ENCODE measurements at places on chromosomes 13 and 19.

GRCh38 chr13:32427852-32428580, at the start of gene N4BP2L1:
TSS of gene N4BP2L1 (minus strand) at chr13:32428130. CDS start at chr13:32428082, 48 bp downstream.
- DNase-seq, result peak; percentile 93

DNA sequence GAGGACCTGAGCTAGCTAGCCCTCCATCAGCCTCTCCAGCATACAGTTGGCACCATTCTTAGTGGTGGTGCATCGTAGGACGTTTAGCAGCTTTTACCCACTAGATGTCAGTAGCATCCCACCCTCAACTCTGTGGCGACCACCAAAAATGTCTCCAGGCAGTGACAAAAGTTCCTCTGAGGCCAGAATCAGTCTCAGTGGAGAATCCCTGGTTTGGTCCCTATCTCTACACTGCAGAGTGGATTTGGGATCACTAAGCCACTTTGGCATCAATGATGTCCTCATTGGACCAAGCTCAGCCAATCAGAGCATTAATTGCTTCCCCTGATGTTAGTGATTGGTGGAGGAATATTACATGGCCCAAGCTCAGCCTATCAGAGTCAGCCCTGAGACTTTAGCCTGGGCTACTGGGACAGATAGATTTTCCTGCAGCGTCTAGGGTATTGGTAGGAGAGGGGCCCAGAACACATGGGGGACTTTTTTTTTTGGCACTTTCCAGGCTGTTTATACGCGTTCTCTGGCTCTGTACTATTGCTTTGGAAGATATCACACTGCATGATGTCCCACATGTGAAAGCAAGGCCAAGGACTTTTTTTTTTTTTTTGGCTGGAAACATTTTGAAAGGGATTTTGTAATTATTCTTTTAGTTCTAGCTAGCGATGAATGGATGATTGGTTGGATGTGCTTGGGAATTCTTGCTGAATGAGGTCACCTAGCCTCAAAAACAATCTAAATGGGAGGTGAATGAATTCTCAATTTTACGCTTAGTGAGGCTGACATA, 7.0 kb downstream of the TMEM221 start:
- DNase-seq, result peak; percentile 48

- DNase-seq, result no peak
Measured at GRCh38 chr19:29255006-29255405, 42.1 kb upstream of the UQCRFS1 start.

- no peak for DNase-seq
Measured at GRCh38 chr13:108195146-108195545, 20.2 kb downstream of the LIG4 start.

DNA sequence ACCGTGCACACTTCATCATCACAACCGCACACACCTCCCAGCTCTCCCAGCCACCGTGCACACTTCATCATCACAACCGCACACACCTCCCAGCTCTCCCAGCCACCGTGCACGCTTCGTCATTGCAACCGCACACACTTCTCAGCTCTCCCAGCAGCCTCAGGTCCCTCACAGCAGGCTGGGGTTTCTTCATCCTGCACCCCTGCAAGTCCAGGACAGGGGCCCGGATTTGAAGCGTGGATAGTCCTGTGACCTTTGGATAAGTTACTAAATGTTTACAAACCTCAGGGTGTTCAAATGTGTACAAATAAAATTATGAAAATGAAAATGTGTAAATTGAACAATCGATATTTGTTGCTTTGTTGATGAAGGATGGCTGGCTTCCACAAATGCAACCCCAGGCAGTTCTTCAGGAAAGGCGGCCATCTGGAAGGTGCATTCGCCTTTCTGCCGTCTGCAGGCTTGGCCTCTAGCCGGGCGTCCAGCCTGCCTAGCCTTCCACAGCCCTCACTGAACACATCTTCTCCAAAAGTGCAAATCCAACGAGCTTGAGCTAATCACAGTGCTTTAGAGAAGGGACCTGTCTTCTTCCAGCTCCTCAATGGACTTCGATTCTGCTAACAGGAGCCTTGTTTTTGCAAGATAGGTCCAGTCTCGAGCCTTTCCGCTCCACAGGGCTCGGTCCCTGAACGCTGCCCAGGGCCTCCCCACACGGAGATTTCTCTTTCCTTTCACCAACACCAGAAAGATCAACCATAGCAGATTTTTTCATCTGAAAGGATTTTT, 74.2 kb downstream of the SPACA7 start:
- no peak for DNase-seq

- no peak for DNase-seq
Measured at GRCh38 chr13:105638426-105638825, 897.0 kb downstream of the EFNB2 start.

DNA sequence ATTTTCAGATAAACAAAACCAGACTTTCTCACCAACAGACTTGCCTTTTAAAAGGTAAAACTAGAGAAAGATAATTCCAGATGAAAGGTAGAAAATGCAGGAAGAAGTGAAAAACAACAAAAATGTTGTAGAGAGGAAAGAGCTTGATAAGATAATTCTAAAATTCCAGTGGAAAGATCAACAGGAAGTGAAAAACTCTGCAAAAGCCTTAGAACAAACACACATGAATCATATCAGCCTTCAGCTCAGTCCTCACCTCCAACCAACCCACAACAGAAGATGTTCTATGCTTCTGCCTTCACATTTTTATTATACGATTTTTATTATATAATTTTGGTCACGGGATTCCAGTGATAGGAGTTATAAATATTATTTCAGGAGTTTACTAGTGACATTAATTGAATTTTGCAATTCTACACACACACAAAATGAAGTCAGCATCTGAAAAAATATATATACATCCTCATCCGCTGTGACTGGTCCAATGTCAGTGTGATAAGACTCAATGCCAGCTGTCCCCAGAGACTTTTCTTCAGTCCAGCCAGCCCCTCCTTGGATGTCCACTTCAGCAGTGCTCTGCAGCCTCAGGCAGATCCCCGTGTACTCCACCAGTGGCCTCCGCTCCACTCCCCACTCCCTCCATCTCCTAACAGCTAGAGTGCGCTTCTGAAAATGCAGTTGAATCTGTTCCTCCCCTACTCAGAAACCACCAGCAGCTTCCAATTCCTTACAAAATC, 57.9 kb downstream of the GADD45B start:
- DNase-seq, result no peak

DNA sequence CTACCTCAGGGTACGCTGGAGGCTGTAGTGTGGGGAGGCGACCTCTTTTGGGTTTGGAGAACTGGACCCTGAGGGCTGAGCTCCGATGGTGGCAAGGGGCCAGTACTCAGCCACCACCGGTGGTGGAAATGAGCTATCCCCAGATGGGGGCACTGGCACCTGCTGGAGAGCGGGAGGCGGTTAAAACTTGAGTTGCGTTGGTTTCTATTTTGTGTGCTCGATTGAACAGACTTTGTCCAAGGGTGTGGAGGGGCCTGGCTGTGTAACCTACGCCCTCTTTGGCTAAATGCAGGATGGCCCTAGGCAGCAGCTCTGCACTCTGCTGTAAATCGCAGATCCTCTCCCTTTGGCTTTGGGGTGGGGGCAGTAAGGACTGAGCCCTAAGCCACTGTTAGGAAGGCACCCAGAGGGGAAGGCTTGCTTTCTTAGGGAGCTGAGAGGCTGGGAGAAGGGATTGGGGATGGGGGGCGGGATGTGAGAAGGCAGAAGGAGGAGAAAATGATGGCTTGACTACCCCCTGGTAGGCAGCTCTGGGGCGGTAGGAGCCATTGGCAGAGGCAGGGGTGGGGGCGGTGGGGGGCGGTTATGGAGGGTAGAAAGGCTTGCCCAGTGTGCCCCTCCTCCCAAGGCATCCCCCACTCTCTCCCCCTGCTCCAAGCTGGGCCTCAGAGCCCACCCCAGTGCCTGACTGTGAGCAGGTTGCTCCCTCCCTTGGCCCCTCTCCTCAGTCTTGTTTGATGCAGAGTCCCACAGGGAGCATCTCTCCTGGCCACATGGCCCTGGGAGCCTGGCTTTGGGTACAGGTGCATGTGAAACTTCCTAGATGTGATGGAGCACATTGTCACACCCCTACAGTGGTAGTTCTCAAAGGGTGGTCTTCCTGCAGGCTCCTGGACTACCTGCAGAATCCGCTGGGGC, 5.0 kb downstream of the VSTM2B start:
- no peak for DNase-seq

DNA sequence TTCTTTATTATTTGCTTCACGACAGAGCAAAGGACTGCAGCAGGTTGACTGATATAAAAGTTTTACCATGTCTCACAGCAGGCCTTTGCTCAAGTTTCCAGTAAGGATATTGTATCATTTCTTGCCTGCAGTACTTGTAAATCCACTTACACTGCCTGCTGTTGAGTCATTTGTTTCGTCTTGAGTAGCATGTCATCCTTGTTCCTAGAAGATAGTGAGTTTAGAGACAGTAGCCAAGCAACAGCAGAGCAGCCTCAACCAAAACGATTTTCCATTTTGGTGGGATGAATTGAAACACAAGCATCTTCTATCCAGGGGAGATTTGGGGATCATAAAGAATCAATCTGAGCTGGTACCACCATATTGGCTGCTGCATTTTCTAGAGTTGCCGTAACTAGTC, 24.0 kb upstream of the ALOX5AP start:
- no peak for DNase-seq

DNA sequence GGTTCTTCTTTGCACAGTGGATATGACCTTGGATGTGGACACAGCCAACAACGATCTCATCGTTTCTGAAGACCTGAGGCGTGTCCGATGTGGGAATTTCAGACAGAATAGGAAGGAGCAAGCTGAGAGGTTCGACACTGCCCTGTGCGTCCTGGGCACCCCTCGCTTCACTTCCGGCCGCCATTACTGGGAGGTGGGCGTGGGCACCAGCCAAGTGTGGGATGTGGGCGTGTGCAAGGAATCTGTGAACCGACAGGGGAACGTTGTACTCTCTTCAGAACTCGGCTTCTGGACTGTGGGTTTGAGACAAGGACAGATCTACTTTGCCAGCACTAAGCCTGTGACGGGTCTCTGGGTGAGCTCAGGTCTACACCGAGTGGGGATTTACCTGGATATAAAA, 9.4 kb downstream of the RFPL4AL1 start:
- no peak for DNase-seq

DNA sequence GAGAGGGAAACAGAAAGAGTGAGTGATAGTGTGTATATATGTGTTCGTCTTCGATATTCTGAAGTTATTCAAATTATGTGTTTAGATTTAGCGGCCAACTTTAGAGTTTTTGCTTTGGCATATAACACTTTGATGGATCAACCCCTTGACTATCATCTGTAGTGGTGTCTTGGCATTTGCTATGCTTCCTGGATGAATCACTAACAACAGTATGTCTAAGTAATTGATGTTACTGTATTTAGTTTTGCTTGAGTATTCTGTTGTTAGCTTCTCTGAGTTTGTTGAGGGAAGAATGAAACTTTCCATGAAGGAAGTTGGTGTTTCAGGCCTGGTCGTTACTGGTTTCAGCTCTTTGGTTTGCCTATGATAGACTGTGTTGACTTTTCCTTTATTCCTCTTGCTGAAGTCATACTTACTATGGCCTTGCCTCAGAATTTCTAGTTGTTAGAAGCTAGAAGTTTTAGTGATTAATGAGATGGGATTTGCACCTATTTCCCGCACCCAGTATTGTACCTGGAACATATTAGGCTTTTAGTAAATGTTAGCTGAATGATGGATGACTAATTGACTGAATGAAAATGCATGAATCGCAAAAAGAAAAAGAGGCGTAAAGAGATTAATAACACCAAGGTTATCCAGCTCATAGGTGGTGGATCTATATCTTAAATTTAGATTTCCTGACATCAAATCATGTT, 20.7 kb downstream of the NDFIP2 start:
- no peak for DNase-seq

DNA sequence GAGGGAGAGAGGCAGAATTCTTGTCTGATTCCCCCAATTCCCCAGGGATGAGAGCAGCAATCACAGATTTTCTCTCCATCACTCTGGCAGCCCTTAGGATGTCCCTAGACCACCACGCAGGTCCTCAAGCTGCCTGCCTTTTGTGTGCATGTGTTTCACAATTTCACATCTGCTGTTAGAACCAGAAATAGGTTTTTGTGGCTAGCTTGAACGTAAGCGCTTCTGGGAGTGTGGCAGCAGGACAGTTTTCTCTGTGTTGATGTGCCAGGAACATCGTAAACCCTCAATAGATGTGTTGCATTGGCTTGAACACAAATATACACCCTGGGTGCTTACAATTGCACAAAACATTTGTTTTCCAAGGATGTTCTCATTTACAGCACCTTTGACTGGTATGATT, 78.8 kb upstream of the TMTC4 start:
- no peak for DNase-seq

DNA sequence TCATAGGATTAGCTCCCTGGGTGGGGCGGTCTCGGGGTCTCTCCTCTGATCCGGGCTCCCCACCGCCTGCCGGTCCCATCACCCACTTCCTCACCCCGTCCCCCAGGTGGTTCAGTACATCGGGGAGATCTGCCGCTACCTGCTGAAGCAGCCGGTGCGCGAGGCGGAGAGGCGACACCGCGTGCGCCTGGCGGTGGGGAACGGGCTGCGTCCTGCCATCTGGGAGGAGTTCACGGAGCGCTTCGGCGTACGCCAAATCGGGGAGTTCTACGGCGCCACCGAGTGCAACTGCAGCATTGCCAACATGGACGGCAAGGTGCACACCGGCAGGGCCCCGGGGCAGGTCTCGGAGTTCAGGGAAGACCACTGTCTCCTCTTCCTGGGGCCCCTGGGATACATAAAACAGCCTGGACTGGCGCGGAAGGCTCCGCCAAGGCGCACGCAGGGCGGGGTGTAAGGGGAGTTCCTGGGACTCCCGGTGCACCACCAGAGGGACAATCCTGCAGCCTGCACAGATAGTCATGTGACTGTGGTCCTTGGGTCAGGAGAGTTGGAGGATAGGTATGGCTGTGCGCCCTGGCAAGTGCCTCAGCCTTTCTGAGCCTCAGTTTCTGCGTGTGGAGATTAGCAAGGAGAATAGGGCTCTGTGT, 14.2 kb upstream of the PGLS start:
- no peak for DNase-seq

DNA sequence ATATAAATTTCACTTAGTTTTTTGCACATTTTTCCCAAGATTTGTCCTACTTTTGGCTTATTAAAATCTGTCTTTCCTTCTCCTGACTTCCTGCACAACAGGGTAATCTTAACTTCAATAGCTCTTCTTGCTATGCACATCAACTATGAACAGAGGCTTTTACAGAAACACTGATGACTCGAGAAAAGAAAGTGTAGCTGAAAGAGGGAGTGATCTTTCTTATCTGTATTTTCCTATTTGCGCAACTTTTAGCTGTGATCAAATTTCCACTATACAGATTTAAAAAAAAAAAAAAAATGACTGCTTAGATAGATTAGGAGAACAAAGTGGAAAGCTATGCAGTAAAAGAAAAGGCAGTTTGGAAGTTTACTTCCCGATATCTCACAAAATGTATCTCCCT, 406.9 kb downstream of the LIG4 start:
- no peak for DNase-seq

DNA sequence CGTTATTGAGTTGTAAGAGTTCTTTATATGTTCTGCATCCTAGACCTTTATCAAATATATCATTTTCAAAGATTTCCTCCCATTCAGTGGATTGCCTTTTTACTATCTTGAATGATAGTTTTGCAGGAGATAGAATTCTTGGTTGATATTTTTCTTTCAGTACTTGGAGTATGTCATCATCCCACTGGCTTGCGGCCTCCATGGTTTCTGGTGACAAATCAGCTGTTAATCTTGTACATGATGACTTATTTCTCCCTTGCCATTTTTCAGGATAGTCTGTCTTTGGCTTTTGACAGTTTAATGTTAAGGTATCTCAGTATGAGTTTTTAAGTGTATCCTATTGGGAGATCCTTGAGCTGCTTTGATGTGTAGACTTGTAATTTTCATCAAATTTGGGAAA, 8.5 kb downstream of the ZNF557 start:
- DNase-seq, result no peak
